Smooth muscle cell of the brain vasculature (primary cell): ENCODE measurements at places on chromosomes 7 and 10.

DNA sequence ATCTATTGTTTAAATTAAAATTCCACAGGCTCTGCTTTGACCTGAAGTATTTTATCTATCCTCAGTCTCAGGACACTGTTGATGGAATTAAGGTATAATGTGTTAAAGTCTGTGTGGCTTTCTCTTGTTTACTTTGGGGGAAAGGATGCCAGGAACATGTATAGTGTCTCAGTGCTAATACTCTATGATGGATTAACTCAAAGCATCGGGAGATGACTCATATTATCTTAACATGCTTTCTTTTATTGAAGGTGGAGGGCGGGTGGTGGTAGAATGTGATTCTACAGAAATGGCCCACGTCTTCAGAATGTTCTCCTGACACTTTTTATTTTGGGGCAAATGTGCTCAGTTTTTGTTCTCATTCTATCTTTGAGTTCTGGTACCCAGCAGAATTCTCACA, 189.0 kb downstream of the ANKRD30A start:
- DNase-seq, result no peak

GRCh38 chr7:125119559-125120115, 190.0 kb upstream of the POT1 start:
- DNase-seq, result no peak

DNA sequence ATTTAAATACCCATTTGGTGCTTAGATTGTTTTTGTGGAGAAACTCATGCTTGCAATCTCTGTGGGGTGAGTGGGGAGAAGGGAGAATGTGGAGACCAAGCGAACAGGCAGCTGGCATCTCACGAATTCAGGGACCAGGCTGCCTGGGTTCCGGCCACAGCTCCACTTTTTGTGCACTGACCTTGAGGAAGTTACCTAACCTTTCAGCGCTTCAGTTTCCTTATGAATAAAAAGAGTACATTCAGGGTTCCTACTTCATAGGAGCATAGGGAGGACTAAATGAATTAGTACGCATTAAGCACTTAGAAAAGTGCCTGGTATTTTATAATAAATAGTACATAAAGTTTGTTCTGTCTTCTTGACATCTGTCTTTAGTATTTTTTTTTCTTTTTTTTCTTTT, 72.5 kb downstream of the PRTFDC1 start:
- DNase-seq, result no peak

GRCh38 chr10:121183236-121183635, 332.1 kb downstream of the WDR11 start:
- no peak for DNase-seq

DNA sequence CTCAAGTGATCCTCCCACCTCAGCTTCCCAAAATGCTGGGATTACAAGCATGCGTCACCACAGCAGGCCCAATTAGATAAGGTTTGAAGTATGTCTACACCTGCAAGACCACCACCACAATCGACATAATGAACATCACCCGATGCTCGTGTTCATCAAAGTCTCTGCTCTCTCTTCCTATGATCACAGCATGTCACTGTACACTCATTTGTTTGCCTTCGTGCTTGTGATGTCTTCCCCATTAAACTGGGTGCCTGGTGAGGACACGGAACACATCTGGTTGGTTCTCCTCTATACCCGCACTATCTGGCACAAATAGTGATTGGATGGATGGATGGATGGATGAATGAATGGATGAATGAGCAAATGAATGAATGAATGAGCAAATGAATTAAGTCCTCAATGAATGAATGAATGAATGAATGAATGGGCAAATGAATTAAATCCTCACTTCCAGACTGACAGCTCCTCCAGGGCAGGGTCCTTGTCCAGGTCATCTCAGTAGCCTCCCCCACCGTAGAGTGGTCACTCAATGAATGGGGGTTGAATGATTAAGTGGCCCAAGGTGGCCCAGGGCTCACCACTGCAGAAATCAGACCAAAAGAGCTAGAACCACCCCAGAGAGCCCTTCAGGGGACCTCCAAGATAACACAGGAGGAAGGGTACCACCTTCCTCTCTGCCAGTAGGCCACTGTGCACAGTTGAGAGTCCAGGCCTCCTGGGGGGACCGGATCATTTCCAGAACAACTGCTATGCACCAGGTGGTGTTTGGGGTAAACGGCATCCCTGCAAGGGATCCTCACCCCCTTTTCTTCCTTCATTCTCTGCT, 101.9 kb upstream of the TNRC18 start:
- DNase-seq, result no peak

DNA sequence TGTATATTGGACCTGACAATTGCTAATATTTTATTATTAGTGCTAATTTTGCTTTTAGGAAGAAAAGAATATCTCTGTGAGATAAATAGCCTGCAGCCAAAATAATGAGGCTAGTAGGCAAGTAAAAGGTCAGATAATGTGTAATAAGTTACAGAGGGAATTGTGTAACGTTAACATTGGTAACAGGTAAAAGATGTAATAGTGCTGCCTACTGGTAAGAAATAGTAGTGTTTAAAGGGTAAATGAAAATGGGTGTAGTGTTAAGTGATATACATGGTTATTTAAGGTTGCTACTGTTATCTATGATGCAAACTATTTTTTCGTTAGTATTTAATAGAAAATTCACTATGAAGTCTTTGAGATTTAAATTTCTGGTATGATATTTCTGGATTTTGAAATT, 9.2 kb upstream of the FOXP2 start:
- DNase-seq, result no peak

DNA sequence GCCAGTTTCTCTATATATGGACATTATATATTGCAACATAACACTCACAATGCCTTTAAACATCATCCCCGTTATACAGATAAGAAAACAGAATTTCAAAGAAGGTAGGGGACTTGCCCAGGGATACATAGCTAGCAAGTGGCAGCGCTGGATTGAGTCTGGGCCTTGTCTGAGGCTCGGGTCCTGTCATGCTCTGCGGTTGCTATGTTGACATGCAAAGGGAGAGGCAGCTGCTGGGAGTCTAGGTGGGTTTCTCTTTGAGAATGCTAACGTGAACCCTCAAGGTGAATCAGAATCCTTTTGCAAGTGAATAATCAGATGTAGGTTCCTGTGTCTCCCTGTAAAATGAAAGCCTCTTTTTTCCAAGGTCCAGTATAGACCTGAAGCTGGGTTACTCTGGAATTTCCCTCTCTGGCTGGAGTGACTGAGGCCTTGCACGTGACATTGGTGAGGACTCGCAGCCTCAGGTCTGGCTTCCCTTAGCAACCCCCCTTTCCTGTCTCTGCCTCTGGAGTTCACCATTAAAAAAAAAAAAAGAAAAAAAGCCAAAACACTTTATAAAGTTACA, 38.9 kb downstream of the TCF7L2 start:
- DNase-seq, result no peak

GRCh38 chr10:78609976-78610375, 458.8 kb upstream of the ZMIZ1 start:
- no peak for DNase-seq
